ENCODE measurements at places on chromosomes 2 and 18. TPM values are rescaled to one million over a fixed set of nuclear protein-coding genes. Genes with fewer than 3 reads are reported as not detected.

DNA sequence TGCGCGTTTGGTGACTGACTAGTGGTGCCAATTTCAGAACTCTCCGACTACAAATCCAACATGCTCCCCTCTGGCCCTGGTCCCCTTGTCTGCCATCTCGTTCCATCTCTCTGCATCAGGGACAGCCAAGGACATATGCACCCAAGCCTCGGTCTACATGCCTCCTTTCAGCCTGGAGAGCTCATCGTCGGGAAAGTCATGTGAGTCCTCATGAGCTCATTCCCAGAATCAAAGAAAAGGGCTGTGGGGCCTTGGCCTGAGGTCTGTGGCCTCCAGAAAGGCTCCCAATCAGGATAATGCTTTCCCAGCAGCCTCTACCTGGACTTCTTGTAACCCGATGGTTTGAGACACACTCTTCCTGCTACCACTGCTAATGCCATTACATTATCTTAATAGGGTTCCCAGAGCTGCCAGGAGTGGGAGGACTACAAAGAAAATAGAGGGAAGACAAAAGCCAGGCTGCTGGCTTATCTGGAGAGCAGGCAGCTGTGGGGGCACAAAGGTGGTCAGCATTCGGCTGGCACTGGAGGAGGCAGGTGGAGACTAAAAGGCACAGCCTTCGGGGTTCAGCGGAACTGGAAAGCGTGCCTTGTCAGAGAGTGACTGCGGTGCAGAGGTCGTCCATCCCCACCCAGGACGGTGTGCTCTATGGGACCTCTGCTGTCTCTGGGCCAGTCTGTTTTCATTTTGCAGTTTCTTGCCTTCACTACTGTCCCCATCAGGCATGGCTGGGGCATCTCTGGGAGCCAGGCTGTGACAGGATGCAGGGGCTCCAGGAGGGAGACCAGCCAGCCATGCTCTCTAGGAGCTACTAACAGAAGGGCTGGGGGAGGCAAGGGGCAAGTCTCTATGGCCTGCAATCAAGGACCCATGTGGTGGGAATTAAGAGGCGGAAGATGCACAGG is 104.4 kb upstream of the SMAD2 start:
- no peak for DNase-seq

DNA sequence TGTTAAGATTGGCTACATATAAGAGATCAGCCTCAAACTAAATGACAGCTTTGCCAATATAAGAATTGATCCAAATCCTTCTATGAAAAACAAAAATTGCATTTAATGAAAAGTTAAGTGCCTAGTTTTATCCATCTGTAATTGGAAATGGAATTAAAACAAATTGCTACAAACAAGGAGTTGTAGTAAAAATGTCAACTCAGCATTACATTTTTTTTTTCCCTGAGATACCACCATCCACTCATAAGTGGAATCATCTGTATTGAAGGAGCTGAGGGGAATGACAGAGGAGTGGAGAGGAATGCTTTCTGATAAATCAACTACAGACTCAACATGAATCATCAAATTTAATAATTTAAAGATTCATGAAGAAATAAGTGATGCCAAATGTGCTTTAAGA is 601.8 kb downstream of the TMEM182 start:
- DNase-seq: no peak

Gene DLGAP1
- polyA plus RNA-seq: not detected

GRCh38 chr2:85011098-85011497 is 40.1 kb downstream of the KCMF1 start:
- DNase-seq: no peak

GRCh38 chr2:112692495-112692911 is 28.3 kb upstream of the NT5DC4 start:
- DNase-seq: no peak

GRCh38 chr2:127829845-127830246 is 18.9 kb upstream of the WDR33 start:
- peak; percentile 88 for DNase-seq

DNA sequence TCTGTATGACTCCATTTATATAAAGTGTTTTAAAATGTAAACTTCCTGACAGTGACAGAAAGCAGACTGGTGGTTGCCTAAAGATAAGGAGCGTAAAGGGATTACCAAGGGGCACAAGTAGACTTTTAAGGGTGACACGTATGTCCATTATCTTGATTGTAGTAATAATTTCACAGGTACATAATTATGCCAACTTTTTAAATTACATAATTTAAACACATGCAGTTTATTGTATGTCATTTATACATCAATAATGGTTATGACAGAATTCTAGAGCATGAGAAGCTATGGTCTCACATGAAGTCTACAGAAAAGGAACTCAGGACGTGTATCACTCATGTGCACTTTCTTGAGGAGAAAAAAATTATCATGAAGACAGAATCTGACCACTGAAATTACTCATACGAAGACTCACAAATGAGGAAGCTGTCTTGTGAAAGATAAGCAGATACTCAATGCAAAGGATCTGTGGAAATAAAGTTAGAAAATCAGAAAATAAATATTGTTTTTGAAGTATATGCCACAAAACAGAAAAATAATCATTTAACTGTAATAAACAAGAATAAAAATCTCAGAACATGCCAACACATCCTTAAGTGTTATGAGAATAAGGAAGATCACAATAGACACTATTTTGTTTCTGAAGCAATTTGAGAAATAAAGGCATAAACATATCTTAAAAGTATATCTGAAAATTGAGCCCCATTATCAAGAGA is 84.4 kb downstream of the TMEM131 start:
- peak; percentile 39 for DNase-seq

- DNase-seq: no peak
Measured at GRCh38 chr2:11624893-11625292, 45.1 kb downstream of the NTSR2 start.

DNA sequence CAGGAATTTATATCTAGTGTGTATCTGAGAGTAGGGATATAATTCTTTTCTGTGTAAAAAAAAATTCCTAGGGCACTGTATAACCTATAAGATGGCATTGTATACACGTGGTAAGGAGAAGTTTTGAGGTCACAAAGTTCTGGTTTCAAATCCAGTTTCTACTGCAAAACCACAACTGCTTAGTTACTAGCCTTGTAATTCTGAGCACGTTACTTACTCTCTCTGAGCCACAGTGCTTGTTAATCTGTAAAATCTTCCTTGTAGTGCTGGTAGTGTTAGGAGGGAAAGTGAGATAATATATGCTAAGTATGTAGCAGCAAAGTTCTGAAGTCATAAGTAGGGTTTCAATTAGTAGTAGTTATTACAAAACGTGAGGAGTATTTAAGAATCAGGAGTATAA is 175.4 kb downstream of the SATB2 start:
- no peak for DNase-seq

- DNase-seq: no peak
Measured at GRCh38 chr2:124704071-124704925, 679.2 kb downstream of the CNTNAP5 start.

DNA sequence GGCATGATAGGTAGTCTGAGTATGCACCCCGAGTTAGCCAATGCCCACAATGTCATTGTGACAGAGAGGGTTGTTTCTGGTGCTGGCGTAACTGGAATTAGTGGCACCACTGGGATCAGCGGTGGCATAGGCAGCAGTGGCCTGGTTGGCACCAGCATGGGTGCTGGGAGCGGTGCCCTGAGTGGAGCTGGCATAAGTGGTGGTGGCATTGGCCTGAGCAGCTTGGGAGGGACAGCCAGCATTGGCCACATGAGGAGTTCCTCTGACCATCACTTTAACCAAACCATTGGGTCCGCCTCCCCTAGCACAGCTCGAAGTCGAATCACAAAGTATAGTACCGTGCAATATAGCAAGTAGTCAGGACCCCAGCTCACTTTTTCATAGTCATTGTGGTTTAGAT is 21.6 kb upstream of the DSG4 start:
- no peak for DNase-seq

GRCh38 chr2:176947754-176948153 is 264.8 kb upstream of the HNRNPA3 start:
- DNase-seq: no peak

GRCh38 chr2:136765256-136766072 is at the start of gene THSD7B:
Gene THSD7B (plus strand): TSS chr2:136765545. CDS start chr2:136882179, 116,634 bp downstream.
- DNase-seq: no peak

Gene ANKRD36
- polyA plus RNA-seq: 5.4 TPM

GRCh38 chr2:223235986-223236385 is 184.0 kb downstream of the KCNE4 start:
- DNase-seq: no peak
